Right lung (tissue), 10 donors: ENCODE measurements at places on chromosomes 7 and 10. TPM values are rescaled to one million over a fixed set of nuclear protein-coding genes. Genes with fewer than 3 reads are reported as not detected.

The SPDYE11 gene
- 1.8 TPM for polyA plus RNA-seq

The EPO gene
- 0.13 TPM for polyA plus RNA-seq

- no peak for DNase-seq
Measured at GRCh38 chr10:131891196-131891928, 9.4 kb upstream of the PPP2R2D start.

- no peak for DNase-seq
Measured at GRCh38 chr7:19143881-19144574, 1.2 kb downstream of the FERD3L start.

DNA sequence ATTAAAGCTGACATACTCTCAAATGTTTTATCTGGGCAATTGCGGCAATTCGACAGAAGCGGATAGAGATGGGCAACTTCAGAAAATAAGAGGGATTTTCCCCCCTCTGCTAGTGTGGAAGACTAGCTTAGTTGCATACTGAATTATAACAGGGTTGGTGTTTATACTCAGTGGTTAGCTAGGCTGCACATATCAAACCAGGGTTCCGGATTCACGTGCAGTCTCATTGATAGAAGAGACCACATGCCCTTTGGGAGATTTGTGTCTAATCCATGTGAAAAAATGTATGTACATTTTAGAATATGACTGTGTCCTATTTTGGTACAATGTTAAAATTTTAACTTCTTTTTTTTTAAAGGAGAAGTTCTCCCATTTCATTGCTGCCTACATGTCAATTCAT, 136.9 kb upstream of the FZD1 start:
- no peak for DNase-seq

DNA sequence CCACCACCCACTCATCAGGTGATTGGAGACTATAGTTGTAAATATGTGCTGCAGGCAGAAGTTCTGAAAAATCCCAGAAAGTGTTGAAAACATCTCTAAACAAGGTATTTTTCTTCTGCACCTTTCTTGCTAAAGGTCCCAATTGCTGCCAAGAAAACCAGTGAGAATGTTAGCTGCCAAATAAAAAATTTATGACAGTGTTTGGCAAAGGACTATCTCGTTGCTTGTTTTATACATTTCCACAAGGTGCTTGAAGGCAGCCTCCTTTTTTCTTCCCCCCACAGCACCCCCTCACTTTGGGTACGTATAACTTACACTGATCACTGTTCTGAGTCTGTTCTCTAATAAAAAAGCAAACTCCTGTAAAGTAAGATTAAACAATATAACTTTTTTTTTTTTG, 158.6 kb upstream of the TCF7L2 start:
- no peak for DNase-seq

The ITGA8 gene
- 64.9 TPM for polyA plus RNA-seq

GRCh38 chr10:19347621-19348020, 299.0 kb downstream of the MALRD1 start:
- no peak for DNase-seq

- DNase-seq, result no peak
Measured at GRCh38 chr10:2729197-2729596, 338.2 kb upstream of the PFKP start.

DNA sequence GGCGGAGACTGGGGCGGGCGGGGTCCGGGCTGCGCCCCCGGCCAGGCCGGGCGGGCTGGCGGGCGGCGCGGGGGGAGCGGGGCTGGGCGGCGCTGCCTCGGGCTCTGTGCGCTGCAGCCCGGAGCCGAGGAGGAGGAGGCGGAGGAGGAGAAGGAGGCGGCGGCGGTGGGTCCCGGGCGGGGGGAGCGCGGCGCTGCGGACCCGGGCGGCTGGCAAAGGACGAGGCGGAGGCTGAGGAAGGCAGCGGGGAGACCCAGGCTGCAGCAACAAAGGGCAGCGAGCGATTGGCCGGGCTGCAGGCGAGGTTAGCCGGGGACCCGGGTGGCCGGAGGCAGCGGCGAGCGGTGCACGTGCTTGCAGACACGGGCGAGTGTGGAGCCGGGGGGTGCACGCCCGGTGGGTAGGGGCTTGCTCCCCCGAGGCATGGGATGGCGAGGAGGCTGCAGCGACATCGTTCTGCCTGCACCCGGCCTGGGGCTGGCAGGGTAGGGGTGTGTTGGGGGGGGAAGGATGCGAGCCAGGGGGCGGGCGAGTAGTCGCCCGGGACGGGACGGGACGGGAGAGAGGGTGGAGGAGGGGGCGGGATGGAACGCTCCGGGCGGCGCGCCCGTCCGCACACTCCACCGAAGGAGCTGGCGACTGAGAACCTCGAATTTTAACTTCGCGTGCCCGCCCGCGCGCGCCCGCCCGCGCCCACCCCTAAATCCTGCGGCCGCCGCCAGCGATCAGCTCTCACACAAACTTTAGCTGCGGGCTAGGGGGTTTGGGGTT, 844 bp upstream of the KAT6B start:
- DNase-seq, result no peak

GRCh38 chr7:7706556-7707172, 11.7 kb downstream of the RPA3 start:
- no peak for DNase-seq

The GNGT1 gene
- polyA plus RNA-seq, result not detected

DNA sequence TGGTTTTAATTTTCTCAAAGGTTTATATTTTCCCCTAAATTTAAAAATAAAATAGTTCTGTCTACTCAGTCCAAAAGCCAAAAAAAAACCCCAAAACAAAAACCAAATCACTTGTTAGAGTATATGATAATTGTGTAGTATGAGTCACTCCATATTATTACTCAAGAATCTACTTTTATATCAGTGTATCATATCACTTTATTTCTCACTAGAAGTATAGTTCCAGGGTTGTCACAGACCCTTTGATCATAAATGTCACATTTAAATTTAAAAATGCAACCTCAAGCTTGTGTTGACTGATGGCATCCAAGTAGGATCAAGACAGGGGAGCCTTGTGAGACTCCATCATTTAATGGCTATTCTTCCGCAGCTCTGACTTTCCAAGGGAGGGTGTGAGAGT, 61.0 kb downstream of the PAPSS2 start:
- no peak for DNase-seq

DNA sequence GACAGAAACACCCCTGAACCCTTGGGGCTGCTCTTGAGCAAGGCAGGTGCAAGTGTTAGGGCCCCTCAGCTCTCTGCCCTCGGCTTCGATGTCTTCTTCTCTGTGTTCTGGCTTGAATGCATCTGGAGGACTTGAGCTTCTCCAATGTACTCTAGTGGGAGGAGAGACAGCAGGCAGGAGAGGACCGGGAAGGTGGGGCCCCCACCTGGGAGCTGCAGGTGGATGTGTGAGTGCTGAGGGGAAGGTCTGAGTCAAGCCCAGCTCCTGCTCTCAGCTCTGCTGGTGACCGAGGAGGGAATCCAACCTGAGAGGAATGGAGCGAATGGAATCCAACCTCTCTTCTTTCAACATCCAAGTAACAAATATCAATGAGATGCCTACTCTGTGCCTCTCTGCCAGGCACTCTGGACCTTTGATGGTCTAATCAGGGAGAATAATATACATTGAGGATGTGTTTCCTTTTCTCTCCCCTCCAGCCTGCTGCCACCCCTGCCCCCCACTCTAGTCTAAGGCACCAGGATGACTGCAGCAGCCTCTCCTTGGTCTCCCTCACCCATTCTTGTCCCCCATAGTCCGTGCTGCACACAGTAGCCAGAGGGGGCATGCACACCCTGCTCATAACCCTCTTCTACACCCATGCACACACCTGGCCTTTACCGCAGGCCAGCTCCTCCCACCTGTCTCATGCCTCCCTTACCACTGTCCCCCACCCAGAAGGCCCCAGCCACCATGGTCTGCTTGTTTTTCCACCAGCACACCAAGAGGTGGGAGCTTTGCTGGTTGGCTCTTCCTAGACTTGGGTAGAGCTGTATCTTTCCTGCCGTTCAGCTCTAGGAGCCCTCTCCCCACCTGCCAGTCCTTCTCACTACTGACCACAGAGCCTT, 13.6 kb downstream of the TBATA start:
- no peak for DNase-seq

The OAT gene
- 90.3 TPM for polyA plus RNA-seq

DNA sequence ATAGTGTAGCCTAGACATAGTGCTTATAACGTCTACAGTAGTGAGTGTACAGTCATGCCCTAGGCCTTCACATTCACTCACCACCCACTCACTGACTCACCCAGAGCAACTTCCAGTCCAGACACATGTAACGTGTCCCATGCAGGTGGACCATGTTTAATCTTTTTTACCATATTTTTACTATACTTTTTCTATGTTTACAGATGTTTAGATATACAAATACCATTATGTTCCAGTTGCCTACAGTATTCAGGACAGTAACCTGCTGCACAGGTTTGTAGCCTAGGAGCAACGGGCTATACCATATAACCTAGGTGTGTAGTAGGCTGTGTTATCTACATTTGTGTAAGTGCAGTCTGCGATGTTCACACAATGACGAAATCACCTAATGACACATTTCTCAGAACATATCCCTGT, 11.0 kb downstream of the MPP7 start:
- DNase-seq, result no peak

- DNase-seq, result no peak
Measured at GRCh38 chr7:117448655-117449054, 21.4 kb upstream of the ASZ1 start.

GRCh38 chr7:2808891-2809665, 35.0 kb downstream of the GNA12 start:
- DNase-seq, result no peak

DNA sequence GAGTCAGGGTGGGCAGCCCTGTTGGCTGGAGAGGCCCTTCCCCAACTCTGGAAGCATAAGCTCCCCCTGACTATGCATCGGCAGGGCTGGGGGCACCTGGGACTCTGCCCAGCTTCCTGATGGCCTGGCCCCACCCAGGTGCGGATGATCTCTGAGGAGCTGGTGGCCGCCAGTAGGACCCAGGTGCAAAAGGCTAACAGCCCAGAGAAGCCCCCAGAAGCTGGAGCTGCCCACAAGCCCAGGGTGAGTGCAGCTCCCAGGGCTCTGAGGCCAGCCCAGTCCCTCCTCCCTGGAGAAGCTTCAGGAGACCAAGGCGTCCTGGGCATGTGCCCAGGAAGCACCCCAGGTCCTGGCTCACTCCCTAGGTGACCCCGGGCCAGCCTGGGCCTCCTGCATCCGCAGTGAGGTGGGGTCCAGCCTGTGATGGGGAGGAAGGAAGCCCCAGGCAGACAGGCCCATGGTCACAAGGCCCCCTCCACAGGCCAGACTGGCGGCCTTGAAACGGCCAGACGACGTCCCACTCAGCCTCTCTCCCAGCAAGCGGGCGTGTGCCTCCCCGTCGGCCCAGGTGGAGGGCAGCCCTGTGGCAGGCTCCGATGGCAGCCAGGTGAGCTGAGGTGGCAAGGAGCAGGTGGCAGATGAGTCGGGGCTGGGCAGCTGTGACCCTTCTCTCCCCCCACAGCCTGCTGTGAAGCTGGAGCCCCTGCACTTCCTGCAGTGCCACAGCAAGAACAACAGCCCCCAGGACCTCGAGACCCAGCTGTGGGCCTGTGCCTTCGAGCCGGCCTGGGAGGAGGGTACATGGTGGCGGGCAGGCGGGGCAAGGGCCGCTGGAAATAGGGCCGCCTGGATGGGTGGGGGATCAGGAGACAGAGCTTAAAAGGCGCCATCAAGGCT, 3.0 kb downstream of the LRWD1 start:
- DNase-seq, result no peak

DNA sequence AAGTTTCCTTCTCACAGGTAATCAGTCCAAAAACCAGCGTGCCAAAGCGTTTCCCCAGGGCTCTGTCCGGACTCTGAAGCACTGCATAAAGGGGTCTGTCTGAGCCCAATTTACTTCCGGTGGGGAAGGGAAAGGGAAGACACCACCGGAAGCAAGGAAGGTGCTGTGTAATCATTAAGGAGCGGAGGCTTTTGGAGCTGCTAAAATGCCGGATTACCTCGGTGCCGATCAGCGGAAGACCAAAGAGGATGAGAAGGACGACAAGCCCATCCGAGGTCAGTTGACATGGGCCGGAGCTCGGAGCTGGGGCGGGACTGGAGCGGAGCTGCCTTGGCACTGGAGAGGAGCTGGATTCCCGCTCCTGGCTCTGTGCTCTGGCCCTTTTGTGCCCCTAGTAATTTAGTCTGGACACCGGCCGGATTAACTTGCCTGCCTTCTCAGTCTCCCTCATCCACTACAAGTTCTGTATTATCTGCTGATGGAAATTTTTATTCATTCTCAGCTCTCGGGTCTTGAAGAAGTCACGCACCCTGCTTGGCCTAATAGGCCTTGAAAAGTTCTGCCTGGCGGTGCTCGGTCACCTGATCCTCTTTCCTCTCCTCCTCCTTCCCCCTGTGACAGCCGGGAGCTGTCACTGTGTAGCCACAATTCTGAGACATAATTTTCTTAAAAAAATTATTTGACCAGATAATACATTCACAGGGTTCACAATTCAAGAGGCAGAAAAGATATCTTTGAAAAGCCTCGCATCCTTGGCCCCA, at the start of gene PSMC2:
Gene PSMC2, plus strand, starts transcription at position 137 of the 761 bp plus-strand sequence. Its CDS starts 69 bp downstream, at position 206.
- DNase-seq, result peak; percentile 89

DNA sequence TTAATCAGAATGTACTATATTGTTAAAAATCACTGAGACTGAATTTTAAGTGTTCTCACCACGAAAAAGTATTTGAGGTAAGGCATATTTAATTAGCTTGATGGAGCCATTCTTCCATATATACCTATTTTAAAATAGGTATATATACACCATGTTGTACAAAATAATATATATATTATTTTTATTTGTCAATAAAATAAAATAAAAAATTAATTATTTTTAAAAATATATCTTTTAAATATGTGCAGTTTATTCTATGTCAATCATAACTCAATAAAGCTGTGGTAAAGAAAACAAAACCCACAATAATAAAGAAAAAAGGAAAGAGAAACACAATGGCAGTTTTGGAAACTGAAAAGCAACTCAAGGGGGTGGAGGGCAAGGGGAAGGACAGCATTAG, 33.6 kb upstream of the TFEC start:
- no peak for DNase-seq

GRCh38 chr7:28018446-28018845, 162.1 kb downstream of the JAZF1 start:
- no peak for DNase-seq

GRCh38 chr10:82942286-82943099, 1067.5 kb downstream of the NRG3 start:
- DNase-seq, result peak; percentile 83

- no peak for DNase-seq
Measured at GRCh38 chr10:11125004-11125403, 107.3 kb downstream of the CELF2 start.

GRCh38 chr10:23319835-23320234, 24.8 kb downstream of the C10orf67 start:
- no peak for DNase-seq

The DNAJB6 gene
- 128 TPM for polyA plus RNA-seq

GRCh38 chr7:4775848-4776623, 613 bp downstream of the AP5Z1 start:
- DNase-seq, result no peak

The MYOF gene
- polyA plus RNA-seq, result 44.5 TPM
